ENCODE measurements at places on chromosomes 7 and 10.

DNA sequence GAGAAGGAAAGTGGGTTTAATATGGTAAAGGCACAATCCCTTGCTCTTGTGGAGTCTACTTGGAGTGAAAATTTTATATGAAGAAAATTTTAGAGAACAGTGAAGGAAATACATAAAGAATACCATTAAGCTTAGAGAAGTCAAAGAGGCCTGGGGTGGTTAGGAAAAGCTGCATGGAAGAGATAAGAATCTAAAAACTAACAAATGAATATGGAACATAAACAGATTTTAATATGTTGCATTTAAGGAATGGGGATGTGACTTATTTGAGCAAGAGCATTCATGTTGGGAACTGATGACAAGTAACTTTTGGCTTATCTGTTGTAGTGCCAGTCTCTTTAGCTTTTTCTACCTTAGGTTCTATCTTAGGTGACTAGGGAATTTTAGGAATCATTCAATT lies 31.0 kb downstream of the AHR start:
- DNase-seq: no peak

DNA sequence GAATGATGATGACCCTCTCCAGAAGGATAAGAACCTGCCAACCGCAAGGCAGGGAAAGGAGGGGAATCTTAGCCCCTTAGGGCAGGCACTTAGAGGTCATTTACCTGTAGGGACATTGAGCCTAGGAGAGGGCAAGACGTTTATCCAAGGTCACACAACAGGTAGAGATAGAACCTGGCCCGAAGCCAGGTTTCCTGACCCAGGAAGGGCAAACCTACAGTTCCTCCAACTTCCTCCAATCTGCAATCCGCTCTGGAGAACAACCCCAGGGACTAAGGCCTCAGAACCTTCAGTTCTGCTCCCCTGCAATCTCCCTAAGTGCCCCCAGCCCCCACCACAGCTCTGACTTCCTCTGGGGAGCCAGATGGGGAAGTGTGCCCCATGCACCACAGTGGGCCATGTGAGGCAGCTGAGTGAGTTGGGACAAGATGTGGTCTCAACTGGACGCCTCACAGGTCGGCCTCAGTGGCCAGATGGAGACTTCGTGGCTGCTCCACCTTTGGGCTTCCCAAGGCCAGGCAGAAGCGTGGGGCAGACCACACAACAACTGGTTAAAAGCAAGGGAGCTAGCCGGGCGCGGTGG lies 1.4 kb upstream of the PSAP start:
- DNase-seq: no peak

DNA sequence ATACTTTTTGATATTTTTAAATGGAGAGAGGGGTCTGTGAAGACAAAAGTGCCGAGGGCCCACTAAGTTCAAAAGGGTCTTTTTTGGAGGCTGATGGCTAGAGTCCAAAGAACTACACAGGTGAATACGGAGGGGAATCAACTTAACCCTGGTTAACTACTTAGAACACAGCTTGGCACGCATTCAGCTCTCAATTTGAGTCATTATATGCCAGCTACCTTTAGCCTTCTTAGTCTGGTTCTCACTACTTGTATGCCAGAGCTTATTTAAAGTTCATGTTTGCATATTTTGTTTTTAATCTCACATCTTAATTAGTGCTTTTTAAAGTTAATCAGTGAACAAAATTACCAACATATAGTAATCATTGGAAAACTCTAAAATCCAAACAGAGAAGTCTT lies 80.8 kb downstream of the VWDE start:
- DNase-seq: no peak

DNA sequence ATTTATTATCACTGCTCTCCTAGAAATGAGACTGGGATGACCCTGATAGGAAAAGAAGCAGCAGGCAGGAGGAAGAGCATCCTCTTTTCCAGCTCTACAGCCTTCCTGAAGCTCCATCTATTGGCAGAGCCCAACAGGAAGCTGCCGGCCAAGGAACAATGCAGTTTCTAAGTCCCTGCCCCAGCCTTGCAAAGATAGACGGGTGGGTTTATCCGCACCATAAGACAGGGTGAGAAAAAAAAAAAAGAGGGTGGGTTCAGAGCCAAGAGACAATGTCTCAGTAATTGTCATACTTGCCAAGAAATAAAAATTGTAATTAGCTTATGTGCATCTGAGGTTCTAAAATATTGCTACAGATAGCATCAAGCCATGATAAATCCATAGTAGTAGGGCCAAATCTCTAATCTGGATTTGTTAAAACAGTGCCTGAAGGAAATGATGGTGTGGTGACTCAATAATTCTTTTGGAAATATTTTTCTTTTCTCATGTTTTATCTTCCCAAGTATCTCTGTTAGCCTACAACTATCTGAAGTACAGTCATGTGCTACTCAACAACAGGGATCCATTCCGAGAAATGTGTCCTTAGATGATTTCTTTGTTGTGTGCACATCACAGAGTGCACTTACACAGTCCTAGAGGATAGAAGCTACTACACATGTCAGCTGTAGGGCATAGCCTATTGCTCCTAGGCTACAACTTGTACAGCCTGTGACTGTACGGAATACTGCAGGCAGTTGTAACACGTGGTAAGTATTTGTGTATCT lies 242.9 kb upstream of the CXCL12 start:
- no peak for DNase-seq

DNA sequence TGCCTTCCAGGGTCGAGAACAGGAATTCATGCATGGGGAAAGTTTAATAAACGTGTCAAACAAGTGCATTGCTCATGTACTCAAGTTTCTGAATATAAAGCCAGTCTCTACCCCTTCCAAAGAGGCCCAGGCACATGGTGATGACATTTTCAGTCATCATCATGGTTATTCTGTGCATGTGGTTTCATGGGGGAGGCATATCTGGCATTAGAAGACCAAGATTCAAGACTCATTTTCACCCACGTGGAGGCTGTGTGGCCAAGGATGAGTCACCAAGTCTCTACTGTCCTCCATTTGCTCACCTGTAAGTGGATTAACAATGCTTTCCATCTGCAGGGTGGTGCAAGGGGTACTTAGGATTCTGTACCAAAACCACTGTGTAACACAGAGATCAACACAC lies 34.0 kb upstream of the CNPY1 start:
- no peak for DNase-seq

- no peak for DNase-seq
Observed at GRCh38 chr7:29548823-29549222, 14.8 kb upstream of the PRR15 start.

- no peak for DNase-seq
Observed at GRCh38 chr10:13865758-13866491, 279.2 kb downstream of the PRPF18 start.

- DNase-seq: no peak
Observed at GRCh38 chr7:116797612-116798011, 64.8 kb upstream of the CAPZA2 start.

DNA sequence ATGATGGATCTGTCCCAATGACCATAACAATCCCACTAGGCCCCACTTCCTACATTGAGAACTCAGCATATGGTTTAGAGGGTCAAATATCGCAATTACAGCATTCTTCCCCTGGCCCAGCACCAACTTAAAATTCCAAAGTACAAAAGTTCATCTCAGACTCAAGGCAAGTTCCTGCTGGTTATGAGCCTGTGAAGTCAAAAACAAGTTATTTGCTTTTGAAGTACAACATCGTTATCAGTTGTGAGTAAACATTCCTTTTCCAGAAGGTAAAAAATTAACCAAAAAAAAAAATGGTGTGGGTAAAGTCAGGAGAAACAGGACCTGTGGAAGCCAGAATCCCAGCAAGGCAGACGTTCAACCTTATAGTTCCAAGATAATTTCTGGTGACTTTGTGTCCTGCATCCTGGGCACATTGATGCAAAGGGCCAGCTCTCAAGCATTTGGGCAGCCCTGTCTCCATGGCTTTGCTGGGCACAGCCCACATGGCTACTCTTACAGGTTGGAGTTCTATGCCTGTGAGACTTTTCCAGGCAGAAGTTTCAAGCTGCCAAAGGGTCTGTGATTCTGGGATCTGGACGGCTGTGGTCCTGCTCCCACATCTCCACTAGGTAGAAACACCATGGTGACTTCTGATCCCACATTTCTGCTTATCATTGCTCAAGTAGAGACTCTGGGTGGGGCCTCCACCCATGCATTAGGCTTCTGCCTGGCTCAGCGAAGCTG lies 37.5 kb downstream of the AKR1C8 start:
- DNase-seq: no peak

GRCh38 chr10:133455196-133455595 lies 1.5 kb downstream of the SCART1 start:
- no peak for DNase-seq

Data from GM13976 (cell line).